ENCODE measurements at places on chromosomes 13 and 19.

DNA sequence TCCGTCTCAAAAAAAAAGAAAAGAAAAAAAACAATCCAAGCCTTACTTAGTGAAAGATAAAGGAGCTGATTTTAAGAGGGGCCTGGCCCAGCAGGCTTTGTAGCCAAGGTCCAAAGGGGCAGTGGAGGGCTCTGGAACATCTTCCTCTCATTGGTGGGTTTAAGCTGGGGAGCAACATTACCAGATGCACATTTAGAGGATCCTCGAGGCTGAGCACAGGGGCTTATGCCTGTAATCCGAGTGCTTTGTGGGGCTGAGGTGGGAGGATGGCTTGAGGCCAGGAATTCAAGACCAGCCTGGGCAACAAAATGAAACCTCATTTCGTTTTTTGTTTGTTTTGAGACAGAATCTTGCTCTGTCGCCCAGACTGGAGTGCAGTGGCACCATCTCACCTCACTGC is 8.0 kb upstream of the TMEM160 start:
- no peak for DNase-seq

GRCh38 chr13:112131713-112132113 is 64.8 kb downstream of the SOX1 start:
- DNase-seq = no peak

GRCh38 chr13:66037096-66037495 is 1193.0 kb downstream of the PCDH9 start:
- no peak for DNase-seq

DNA sequence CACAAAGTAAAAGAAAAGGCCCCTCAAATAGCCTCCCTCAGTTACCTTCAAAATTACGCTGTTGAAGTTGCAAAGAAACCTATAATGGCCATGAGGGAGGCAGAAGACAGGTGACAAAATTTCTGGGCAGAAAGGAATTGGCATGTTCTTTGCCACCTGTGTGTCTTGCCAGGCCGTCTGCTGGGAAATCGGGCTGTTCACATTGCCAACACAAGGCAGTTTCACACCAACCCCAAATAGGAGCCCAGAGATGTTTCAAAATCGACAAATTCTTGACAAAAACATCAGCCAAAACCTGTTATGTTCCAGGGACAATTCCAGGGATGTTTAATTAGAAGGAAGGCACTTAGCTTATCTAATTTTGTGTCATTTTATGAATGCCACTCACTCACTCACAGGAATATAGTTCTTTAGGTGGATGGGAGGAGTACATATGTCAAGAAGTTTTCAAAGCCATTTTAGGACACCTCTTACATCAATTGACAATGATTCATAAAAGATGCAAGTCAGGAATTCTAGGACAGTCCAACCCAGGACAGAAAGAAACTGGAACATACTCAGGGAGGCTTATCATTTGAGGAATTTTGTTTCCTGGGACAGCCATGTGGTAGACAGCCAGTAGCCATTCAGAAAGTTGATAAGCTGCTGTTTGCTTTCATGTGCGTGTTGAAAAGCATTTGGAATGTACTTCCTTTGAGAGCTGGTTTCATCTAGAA is 164.5 kb downstream of the RGCC start:
- no peak for DNase-seq

DNA sequence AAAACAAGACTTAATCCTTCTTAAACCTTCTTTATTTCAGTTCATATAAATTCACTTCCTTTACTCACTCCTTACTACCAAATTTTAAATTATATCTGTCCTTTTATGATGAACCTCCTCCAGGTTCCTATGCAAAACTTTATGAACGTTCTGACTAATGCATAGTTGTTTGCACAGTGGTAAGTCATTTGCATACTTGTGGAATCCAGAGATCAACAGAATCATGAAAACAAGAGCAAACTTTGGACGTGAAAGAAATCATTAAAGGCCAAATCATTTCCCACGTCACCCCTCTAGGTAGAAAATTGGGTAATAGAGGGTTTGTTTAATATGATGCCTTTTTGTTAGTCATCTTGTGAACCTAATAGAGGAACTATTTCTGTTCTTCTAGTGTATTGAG is 32.3 kb upstream of the MYCBP2 start:
- no peak for DNase-seq

DNA sequence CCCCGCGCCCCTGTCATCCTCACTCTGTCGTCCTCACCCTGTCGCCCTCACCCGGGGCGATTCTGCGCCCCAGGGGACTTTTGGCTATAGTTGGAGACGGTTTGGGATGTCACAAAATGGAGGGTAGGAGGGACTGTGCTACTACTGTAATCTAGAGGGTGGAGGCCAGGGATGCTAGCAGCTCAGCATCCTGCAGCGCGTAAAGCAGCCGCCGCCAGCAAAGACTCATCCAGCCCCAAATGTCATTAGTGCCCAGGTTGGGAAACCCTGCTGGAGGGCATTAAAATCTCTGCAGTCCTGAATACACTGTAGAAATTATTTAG is 362 bp downstream of the ZNF557 start:
- no peak for DNase-seq

GRCh38 chr19:35307931-35308330 is 16.0 kb downstream of the MAG start:
- DNase-seq = no peak

- no peak for DNase-seq
Measured at GRCh38 chr13:110479648-110480047, 81.9 kb downstream of the RAB20 start.

DNA sequence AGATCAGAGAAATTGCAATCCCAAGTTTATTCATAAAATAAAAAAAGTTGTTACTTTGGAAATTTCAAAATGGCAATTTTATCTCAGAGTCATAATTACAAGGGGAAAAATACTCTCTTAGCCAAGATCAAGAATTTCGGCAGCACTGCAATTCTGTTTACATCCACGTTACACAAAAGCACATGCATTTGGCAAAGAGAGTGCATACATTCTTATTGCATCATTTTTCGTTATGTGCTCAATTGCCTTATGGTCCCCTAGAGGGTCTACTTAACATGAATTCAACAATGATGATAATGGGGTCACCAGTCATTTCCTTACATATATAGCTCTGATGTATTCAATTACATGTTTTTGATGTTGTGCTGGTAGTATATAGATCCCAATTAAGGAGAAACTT is 498.0 kb downstream of the DIAPH3 start:
- no peak for DNase-seq

DNA sequence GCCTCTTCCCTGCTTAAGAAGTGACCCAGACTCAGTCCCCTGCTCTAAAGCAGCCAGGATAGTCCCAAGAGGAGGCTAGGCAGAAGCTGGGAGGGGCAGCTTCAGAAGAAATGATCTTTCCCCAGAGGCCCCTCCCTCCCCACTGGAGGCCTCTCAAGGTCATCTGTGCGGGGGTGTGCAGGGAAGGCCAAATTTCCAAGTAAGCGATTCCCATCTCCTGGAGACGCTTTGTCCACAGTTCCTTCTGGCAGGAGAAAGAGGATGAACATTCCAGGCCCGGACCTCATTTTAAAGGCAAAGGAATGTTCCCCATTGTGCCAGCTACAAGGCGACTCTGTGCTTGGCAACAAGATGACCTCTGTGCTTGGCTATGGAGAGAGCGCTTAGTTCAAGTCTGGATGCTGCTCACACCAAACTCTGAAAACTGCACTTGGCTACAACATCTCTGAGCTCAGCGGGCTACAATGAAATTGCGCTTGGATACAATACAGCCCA is 23.5 kb downstream of the COL5A3 start:
- DNase-seq = peak; percentile 72

- DNase-seq = no peak
Measured at GRCh38 chr19:47540748-47541147, 25.9 kb upstream of the NAPA start.
